Right cardiac atrium (tissue), 5 donors: ENCODE measurements at places on chromosomes 6 and 20. TPM values are rescaled to one million over a fixed set of nuclear protein-coding genes. Genes with fewer than 3 reads are reported as not detected.
A peak's percentile ranks its signal among the peaks of the same experiment; 100 is the strongest.

CFAP61 gene
- polyA plus RNA-seq: 0.11 TPM

CRISP2 gene
- not detected for polyA plus RNA-seq

DNA sequence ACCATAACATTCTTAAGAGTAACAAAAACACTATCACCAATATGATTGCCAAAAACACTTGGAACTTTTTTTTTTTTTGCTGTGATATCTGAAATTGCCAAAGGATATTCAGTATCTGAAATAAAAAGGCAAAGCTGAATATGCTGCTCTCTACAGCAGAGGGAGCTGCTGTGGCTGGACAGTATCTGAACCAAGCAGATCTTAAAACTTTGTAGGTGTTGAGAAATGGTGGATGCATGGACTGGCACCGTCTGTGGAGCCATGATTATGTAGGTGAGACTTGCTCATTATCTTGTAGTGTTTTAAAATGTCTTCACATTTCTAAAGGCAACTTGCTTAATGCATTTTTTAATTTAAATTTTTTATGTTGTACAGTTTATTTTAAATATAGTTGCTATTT lies 9.2 kb downstream of the PDCD2 start:
- no peak for DNase-seq

DNA sequence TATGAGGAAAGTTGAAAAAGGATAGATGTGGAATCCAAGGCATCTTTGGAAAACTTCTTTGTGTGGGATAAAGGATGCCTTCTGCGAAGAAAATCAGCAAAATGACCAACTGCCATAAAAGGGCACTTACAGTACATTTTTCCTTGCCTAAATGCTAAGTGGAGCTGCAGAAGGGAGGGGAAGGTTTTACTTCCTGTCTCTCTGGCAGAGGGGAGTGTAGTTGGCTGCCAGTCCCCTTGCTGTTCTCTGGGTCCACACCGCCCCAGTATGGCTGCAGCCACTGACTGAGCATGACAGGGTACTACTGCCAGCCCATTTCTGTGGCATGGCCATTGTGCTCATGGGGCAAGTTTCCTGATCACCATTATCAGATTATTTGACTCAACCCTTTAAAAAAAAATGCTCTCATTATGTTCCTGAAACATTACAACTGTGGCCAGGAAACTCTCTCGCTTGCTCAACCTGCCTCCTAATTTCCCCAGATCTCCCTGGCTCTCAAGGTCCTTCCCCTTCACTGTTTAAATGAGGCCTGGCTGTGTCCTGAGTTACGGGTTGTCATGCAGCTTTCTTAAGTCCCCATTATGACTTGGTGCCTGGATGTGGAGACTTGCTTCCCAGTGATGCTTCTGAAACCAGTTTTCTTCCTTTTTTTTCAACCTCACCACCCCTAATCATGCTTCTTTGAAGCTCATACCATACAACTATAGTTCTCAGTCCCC lies 34.5 kb upstream of the FAM184A start:
- peak; percentile 63 for DNase-seq

DNA sequence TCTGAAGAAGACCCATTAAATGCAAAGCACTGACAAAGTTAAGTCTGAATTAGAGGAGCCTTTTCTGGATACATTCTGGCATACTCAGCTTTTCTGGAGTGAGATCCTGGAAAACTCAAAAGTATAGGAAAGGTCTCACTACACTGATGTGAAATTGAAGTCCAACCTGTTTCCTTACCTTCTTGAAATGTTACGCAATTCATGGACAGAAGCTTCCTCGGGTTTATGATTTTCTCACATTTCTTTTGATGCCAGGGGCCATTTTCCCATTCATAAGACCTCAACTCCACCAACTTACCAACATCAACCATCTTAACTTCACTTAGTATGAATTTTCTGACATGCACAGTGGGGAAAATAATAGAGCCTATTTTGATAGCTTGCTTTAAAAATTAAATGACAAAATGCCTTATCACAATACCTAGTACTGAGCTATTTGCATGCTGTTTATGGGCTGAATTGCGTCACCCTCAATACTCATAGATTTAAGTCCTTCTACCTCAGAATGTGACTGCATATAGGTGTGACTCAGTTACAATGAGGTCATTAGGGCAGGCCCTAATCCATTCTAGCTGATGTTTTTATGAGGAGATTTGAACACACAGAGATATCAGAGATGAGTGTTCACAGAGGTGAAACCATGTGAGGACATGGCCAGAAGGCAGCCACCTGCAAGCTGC lies 73.4 kb upstream of the RAB32 start:
- no peak for DNase-seq

DNA sequence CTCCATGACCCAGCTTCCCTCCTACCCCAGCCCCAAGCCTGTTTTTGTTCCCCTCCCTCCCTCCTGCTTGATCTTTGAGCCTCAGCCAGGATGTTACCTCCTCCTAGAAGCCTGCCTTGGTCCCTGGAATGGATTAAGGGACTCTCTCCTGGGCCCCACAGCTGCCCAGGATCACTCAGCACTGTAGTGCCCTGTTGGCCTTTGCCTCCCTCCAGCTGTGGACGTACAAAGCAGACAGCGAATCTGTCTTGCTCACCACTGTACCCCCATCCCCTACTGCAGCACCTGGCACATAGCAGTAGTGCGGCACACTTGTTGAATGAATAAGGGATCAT lies 11.8 kb upstream of the FAM110A start:
- no peak for DNase-seq

C20orf202 gene
- polyA plus RNA-seq: 0.27 TPM

- DNase-seq: no peak
Measured at GRCh38 chr6:100554228-100554627, 89.5 kb upstream of the SIM1 start.

RIPPLY2 gene
- 0.45 TPM for polyA plus RNA-seq

MOXD1 gene
- polyA plus RNA-seq: 1.2 TPM

PAX1 gene
- polyA plus RNA-seq: not detected

GRCh38 chr6:4262526-4262925 lies 127.2 kb upstream of the ECI2 start:
- DNase-seq: no peak
